Glutamatergic neuron (in vitro differentiated cells): ENCODE measurements at places on chromosomes 6 and 20. TPM values are rescaled to one million over a fixed set of nuclear protein-coding genes. Genes with fewer than 3 reads are reported as not detected.

WFDC10B gene
- total RNA-seq: not detected

C20orf202 gene
- total RNA-seq: not detected

CALHM6 gene
- total RNA-seq: not detected

FAM209A gene
- not detected for total RNA-seq

GPR6 gene
- total RNA-seq: not detected

PLCB1 gene
- 37.4 TPM for total RNA-seq

SLC22A16 gene
- not detected for total RNA-seq

ELOVL4 gene
- total RNA-seq: 37.2 TPM

PKIB gene
- total RNA-seq: 48.1 TPM
